Activated CD4-positive, alpha-beta T cell treated with anti-CD3 and anti-CD28 coated beads, Interleukin-2, amount 50 U/mL, for 4 hours (primary cell): ENCODE measurements at places on chromosomes 2 and 18.

- DNase-seq: no peak
Observed at GRCh38 chr2:151258121-151258520, 3.5 kb downstream of the RBM43 start.

DNA sequence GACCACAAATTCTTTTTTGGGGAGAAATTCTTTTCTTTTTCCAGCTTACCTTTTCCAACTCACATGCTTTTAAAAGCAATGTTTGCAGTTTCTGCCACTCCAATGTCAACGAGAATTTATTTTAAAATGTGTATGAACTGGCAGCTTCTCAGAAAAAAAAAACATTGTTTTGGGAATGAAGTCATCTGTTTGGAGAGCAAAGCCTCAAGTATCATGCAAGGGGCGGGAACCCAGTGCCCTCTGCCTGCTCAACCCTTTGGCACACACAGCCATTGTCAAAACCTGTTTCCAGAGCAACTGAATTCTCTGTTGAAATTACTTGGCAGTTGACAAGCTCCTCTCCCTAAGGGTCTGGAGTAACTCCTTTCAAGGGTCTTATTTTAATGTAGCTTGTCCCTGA lies 128.5 kb downstream of the QPCT start:
- no peak for DNase-seq

- DNase-seq: no peak
Observed at GRCh38 chr2:162217598-162217997, 25.6 kb downstream of the FAP start.

- DNase-seq: no peak
Observed at GRCh38 chr2:54553775-54554174, 97.6 kb downstream of the SPTBN1 start.

DNA sequence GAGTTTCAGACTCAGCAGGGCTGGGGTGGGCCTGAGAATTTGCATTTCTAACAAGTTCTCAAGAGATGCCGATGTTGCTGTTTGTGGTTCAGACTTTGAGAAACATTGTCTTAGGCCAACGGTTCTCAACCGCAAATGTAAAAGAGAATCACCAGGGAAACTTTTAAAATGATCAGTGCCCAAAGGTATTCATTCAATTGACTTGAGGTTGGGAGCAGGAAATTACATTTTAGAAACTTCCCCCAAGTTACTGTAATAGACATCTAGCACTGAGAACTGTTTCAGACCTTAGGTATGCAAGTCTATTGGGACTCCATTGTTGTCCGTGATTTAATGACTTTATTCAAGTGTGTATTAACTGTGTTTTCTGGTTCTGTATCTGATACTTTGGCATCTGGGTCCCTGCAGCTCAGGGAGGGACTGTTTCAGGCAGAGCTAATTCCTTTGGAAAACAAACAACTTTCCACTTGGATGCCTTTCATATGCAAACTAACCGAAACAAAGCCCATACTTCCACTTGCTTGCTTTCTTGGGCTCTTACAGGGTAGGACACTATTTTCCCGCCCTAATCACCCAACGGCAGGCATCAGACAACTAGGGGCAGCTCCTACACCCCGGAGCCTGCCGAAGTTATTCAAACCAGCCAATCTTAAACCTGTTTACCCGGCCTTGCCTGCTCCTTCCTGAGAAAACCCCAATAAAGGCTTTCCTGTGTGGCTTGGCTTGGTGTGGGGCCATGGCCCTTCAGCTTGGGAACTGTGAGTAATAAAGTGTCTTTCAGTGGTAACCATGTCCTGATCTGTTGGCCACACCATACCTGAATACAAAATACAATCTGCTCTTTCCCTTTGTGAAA lies 97.6 kb downstream of the POLE4 start:
- DNase-seq: no peak

DNA sequence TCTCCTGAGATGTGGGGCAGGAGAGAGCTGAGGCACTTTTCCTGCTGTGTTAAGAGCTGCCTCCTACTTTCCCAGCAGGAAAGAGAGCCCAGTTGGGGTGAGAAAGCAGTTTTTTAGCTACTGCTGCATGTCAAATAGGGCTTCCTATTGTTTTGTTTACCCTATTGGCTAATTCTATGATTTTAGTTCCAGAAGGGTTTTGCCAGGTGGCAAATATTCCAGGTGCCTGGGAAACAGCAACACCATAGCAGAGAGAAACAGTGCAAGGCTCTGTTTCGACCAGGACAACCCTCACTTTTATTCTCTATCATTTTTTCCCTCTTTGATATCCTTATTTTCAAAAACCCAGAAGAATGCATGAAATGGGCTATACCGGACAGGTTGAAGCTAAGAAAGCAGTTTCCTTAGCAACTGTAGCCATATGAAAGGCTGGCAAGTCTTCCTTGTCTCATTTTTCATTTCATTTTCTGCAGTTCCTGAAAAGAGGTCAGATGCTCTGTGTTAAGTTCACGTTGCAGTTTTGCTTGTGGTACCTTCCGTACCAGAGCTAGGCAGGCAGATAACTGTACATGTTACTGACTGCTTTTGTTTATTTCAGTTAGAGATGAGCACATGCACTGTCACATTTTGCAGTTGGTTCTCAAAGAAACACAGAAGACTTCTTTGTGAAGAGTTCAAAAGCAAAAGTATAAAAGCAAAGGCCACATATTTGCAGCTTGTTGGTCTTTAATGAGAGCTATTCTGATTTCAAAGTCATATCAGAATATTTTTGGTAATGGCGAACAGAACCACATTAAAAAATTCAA lies 84.8 kb downstream of the AQP4 start:
- no peak for DNase-seq
